ENCODE measurements at places on chromosomes 5 and 9. TPM values are rescaled to one million over a fixed set of nuclear protein-coding genes. Genes with fewer than 3 reads are reported as not detected.

DNA sequence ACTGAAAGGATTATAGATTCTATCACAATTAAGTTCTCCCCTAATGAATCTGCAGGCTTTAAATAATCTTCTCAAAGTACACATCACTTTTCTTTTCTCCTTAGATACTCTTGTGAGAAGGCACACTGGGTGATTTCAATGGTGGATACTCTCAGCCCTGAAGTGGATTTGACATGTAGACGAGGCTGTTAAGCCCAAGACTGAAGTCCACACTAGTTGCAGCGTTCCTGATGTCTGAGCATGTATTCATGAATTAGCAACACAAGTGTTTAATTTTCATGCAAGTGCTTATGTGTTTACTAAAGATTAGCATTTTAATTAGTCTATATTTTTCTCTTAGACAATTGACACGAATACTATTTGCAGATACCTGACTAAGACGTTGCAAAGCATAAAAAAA lies 218.9 kb downstream of the TMEM161B start:
- no peak for DNase-seq

- DNase-seq = no peak
Observed at GRCh38 chr5:102539996-102540728, 41.4 kb upstream of the SLCO6A1 start.

DNA sequence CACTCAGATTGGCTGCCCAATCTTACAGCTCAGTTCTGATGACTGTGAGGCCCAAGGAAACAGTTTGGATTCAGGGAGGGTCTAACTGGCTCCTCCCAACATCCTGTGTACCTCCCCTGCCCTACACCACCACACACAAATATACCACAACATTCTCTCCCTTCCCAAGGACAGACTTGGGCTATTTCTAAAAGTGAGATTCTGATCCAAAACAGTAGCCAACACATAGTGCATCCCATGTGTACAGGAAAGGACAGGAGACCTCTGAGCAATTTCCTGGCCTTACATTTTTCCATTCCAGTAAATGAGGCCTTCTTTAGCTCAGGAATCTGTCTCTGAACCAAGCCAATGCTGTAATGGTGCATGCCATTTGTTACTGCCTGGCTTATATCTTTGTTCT lies 20.8 kb downstream of the ZNF366 start:
- no peak for DNase-seq

Gene ACOT12
- not detected for total RNA-seq

Gene NTNG2
- 1.9 TPM for total RNA-seq

Gene MARCHF11
- total RNA-seq = 10.0 TPM

Gene NEUROG1
- total RNA-seq = not detected

Gene PTGS1
- total RNA-seq = 3.4 TPM

Data from left ventricle myocardium superior (tissue), 1 donor.